ENCODE measurements at places on chromosomes 16 and 17.

DNA sequence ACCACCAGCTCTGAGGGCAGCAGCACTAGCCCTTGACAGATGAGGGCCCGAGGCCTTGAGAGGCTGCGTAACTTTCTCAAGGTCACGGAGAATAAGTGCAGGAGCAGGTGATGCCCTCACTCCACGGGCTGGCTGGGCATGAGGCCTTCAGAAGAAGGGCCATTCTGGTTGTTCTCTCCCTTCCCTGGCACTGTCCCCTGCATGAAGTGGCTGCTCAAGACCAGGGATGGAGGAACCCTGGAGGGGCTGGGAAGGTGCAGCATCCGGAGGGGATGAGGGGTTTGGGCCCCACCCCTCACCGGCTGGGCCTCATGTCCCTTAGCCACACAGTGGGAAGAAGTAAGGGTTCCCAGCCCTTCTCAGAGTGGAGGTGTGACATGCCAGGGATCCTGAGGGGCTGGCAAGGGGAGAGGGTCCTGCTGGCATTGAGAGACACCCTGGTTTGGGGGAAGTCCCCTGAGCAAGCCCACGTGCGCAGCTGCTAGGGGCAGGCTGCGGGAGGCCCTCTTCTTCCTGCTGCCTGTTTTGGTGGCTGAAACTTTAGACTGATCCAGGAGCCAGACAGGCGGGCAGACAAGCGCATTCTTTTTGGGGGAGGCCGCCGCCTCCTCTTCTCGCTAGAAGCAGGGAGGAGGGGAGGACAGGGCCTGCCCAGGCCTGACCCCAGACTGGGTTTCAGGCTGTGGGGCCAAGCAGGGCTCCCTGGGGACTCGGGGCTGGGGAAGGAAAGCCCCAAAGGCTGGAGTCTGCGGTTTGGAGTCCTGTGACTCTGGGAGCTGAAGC is 74.0 kb downstream of the N4BP1 start:
- no peak for DNase-seq

DNA sequence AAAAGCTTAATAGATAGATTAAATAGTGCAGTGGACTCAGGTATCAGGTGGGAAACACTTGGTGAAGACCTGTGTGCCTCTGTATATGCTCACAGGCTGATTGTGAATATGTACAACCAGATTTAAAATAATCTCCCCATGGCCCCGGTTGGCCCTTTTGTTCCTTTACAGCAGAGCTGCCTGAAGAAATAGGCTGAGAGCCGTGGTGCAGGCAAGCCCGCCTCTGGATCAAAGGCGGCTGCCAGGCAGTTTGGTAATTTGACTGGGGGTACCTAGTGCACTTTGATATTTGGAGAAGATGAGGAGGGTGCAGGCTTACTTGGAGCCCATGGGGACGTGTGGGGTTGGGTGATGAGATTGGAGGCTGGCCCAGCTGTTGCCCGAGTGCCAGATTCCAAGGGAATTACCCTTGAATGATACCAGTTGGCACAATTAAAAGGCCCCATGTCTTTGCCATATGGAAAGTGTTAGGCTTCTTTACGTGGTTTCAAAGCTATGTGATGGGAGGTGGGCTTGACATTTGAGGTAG is 5.0 kb downstream of the NKD1 start:
- DNase-seq, result no peak

DNA sequence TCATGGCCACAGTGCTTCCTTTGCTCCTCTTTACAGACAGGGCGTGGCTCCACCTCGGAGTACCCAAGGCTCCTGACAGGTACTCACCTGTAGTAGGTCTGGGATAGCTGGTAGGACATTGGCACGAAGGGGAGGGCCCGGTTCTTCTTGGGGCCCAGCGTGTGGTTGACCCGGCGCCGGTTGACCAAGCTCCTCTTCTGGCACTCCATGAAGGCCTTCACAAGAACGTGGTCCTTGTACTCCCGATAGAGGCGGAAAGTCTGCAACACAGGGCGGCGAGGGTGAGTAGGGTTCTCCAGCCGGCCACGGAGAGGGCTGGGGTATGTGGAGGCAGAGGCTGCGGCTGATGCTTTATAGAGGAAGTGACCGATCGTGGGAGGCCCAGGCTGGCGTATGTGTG is 69.7 kb downstream of the IL21R start:
- no peak for DNase-seq

DNA sequence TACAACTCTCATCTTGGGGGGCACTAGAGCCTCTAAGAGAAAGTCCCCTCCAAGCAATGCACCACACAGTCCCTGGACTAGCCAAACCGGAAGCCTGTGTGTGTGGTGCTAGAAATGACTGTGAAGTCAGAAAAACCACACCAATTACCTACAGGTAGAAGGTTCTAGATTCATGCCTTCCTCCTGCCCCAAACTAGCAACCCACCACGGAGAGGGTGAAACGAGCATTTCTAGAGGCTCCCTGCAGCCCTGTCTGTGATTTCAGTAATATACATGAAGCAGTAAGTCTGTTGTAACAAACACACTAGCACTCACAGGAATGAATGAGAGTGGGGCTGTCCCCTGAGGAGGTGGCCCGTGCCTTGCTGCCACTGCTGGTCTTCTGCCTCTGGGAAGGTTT is 13.6 kb downstream of the ZFHX3 start:
- DNase-seq, result no peak

DNA sequence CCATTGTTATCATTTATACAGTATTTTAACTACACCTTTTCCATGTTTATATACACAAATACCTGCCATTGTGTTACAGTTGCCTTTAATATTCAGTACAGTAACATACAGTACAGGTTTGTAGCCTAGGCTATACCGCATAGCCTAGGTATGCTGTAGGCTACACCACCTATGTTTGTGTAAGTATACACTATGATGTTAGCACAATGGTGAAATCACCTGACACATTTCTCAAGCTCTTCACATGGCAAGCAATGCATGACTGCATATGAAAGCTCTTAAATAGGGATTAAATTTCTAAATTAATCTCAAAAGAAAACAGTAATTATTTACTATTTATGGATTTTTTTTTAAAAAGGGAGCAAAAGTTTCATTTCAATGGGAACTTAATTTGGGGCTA is 12.0 kb downstream of the LRRC37B start:
- no peak for DNase-seq
